ENCODE measurements at places on chromosomes 1 and 21.

DNA sequence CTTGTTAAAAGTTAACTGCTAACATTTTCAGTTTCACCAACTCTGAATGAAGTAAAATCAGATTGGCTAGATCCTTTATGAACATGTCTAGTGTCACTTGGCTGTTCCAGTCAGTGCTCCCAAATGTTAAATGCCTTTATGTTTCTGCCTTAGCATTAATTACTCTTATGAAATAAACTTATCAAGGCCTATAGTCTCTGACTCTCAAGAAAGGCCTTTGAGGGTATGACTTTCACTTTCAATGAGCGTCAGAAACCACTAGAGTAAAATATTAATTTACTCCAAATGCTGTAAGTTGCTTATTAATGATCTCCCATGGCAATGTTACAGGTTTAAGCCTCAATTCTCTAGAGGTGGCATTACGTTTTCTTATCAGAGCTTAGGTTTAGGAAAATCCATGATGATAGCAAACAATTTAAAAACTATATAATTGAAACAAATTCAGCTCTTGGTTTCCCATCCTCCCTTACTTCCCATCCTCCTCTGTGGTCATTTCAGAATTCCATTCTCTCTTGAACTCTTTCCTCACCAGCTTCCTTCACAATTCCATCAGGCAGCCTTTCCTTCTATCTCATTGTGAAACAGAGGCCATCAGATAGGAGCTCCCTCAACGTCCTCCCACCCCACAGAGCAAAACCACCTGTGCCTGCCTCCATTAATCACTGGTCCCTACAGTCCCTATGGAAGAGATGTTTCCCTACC lies 108.6 kb upstream of the COP1 start:
- DNase-seq: no peak

- DNase-seq: no peak
Measured at GRCh38 chr1:192147696-192148095, 10.6 kb upstream of the RGS18 start.

DNA sequence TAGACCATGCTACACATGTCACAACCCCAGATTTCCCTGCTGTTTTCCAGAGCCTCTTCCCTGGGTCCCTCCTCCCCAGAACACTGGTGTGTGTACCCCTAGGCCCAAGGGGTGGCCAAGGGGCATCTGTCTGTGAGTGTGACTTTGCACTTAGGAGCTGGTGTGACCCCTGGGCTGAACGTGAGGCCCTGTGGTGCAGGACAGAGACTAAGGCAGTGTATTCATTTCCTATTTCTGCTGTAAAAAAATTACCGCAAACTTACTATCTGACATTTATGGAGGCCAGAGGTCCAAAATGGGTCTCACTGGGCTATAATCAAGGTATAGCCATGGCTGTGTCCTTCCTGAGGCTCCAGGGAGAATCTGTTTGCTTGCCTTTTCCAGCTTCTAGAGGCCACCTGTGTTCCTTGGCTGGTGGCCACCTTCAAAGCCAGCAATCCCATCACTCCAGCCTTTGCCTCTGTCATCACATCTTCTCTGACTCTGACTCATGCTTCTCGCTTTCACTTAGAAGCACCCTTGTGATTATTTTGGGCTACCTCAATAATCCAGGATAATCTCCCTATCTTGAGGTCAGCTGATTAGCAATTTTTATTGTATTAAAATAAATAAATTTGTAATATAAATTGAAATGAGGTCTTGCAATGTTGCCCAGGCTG lies 24.0 kb upstream of the ELOA start:
- DNase-seq: no peak

GRCh38 chr1:220879509-220880361 lies 492 bp downstream of the HLX start:
- DNase-seq: peak; percentile 35

- no peak for DNase-seq
Measured at GRCh38 chr21:16085421-16085820, 355.6 kb downstream of the USP25 start.

- no peak for DNase-seq
Measured at GRCh38 chr1:149845416-149845815, 54.0 kb upstream of the BOLA1 start.

GRCh38 chr21:29245104-29245643 lies 53.5 kb upstream of the BACH1 start:
- no peak for DNase-seq

- no peak for DNase-seq
Measured at GRCh38 chr21:15872236-15872635, 142.5 kb downstream of the USP25 start.

DNA sequence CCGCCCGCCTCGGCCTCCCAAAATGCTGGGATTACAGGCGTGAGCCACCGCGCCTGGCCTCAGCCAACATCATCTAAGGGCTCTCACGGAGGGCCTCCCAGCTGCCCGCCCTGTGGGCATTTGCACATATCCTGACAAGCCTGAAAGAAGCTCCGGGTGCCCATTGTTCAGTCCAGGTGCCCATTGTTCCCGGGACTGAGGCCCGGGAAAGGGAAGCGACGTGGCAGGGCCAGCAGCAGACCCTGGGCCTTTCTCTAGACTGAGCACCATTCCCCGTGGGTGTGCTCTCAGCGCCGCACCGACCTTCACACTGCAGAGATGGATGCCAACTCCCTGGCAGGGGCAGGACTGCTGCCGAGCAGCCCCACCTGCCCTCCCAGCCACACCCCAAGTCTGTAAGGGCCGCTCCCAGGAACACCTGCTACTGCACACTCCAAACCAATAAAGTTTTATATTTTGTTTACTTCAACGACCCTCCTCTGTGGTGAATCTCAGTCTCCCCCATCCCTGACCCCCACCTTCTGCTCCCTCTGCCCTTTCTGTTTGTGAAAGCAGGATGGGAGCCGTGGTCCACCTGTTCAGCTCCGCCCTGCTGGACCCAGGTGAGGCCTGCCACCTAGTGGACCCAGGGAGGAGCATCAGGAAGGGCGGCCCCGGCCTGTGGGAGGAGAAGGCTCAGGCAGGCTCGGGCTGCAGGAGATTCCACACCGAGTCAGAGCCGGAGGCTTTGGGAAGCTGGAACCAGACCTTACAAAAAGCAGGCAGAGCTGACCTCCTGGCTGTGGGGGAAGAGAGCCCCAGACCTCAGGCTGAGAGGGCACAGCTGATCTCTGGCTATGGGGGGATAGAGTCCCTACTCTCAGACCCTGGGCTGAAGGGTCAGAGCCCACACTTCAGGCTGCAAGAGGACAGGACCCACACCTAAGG lies 1.1 kb upstream of the TMEM82 start:
- peak; percentile 88 for DNase-seq

- DNase-seq: no peak
Measured at GRCh38 chr1:206493279-206493678, 14.1 kb upstream of the RASSF5 start.

GRCh38 chr1:155127105-155127966 lies at the start of gene EFNA1:
Gene EFNA1 (plus strand): TSS chr1:155127876. CDS start chr1:155127978, 102 bp downstream.
- DNase-seq: peak; percentile 15

- DNase-seq: no peak
Measured at GRCh38 chr1:39902460-39902807, 717 bp upstream of the MYCL start.

DNA sequence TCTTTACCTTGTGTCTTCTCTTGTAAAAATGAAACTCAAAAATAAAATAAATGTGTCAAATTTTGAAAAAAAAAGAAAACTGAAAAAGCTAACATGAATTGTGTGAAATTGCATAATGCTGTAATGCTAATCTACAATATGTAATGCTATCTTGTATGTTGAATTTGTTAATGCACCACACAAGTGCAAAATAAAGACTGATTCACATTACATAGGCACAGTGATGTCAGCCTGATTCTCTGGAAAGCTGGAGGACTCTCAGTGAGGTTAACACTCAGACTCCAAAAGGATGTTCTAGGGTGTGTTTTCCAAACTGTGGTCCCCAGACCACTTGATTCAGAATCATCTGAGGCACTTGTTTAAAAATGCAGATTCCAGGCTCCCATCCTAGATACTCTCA lies 25.6 kb downstream of the SYT11 start:
- DNase-seq: no peak

DNA sequence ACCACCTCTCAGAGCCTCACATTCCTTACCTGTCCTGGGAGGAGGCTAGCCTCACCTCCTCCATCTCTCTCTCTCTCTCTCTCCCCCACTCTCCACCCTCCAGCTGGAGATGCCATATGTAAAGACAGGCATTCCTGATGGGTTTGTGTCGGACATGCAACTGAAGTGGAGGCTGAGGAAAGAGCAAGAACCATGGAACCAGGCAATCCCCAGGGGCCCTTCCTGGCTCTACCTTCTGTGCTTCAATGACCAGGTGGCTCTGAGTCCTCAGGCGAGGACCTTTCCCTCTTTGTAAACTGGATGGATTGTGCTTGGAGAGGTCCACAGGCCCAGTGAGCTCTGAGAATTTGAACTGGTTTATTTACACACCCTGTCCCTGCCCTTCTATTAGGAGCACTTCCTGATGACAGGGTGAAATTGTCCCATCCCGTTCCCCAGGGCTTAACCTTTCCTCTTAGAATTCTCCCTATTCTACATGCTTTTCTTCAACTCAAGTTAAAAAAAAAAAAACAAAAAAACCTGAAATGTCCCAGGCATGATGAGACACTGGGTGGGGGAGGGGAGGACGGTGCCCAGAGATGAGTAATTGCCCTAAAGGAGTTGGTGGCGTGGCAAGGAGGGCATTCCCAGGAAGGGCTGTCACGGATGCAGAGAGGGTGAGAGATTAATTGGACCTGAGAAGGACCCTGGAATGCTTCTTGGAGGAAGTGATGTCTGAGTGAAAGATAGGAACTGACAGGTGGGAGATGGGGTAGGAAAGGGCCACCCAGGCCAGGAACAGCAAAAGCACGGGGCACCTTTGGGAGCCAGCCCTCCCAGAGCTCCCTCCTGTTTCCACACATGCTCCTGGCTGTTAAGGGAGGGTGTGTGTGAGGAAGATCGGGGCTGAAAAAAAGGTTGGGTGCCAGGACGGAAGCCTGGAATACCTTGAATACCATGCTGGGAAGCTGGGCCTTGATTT lies 50.2 kb upstream of the WASF2 start:
- DNase-seq: no peak

GRCh38 chr21:45971616-45972352 lies 9.8 kb upstream of the COL6A1 start:
- no peak for DNase-seq

- no peak for DNase-seq
Measured at GRCh38 chr1:150764617-150765101, 919 bp downstream of the CTSS start.

- peak; percentile 76 for DNase-seq
Measured at GRCh38 chr1:221458447-221459156, 283.3 kb downstream of the DUSP10 start.

- no peak for DNase-seq
Measured at GRCh38 chr1:178086294-178086693, 7.6 kb upstream of the RASAL2 start.

GRCh38 chr1:111818081-111818480 lies 62.4 kb downstream of the DDX20 start:
- no peak for DNase-seq

GRCh38 chr1:162671664-162672410 lies 39.6 kb downstream of the DDR2 start:
- DNase-seq: no peak

GRCh38 chr1:202113690-202114300 lies 8.9 kb upstream of the GPR37L1 start:
- DNase-seq: no peak

GRCh38 chr1:64886877-64887276 lies 79.5 kb downstream of the JAK1 start:
- DNase-seq: no peak

GRCh38 chr1:8430476-8430875 lies 112.6 kb downstream of the SLC45A1 start:
- no peak for DNase-seq

DNA sequence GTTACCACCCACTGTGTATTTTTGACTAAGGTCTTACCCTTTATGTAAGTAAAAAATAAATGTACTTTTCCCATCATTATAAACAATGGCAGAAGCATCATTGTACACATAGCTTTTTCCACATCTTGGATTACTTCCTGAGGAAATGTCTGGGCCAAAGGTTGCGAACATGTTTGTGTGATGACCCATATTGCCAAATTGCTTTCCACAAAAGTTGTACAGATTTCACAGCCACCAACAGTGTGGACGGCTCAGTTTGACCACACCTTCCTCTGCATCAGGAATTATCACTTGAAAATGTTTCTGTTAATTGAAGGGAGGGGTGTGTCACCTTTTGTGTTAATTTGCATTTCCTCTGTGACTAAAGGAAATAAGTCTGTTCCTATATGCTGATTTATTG lies 25.7 kb downstream of the AKNAD1 start:
- DNase-seq: no peak

- peak; percentile 74 for DNase-seq
Measured at GRCh38 chr1:42335809-42336518, 929 bp upstream of the FOXJ3 start.

DNA sequence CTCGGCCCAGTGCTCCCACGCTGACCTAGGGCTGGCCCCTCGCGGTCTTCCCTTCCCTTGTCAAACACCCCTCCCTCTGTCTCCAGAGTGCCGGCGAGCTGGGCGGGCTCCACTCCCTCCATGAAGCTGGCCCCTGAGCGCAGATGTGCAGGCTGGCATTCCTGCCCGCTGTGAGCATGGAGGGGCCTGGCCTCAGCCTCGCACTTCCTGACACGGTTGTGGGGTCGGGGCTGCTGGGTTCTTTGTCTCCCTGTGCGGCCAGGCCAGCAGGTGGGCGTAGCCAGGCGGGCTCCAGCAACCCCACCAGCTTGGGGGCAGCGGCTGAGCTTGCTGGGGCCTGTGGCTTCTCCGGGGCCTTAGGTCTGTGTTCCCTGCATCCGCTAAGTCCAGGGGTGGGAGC lies 14.2 kb upstream of the PEX10 start:
- DNase-seq: no peak

DNA sequence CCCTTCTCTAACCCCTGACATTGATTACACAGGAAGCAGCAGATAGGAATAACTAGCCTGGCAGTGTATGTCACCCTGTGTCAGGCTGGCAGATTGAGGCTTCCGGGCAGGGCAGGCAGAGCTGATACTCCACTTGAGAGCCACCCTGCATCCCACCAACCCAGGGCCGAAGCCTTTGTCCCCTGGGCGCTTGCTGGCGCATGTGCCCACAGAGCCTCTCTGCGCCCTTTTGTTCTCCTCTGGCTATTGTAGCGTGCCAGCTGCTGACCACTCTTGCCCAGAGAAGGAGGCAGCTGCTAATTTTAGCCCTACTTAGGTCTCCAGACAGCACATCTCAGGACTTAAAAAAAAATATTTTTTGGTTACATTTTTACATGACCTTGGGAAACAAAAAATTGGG lies 304.9 kb downstream of the HHAT start:
- no peak for DNase-seq

DNA sequence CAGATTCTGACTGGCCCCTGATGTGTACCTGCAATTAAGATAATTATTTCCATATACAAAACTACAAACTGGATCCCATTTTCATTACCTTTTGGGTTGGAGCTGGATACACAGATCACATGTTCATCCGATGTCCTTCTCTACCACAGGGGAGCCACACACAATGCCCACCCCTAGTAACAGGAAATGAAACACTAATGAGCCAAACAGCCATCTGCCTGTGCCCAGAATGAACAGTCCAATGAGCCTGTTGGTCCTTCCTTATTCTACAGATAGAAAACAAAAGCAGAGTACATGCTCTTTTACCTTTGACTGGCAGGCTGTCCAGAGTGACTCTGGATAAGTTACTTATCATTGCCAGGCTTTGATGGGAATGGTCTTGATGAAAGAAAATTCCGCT lies 68.6 kb downstream of the SIPA1L2 start:
- DNase-seq: no peak

- DNase-seq: no peak
Measured at GRCh38 chr1:24105368-24106160, 6.4 kb downstream of the MYOM3 start.
